WTC11 (cell line): ENCODE measurements at places on chromosomes 7 and 10.

- H3K4me1 ChIP-seq, result peaks cover 16% of the 10 kb centered on the region
- H3K27me3 ChIP-seq, result no peaks in the 10 kb centered on the region
- no peak for DNase-seq
- no peak overlapping the region for H3K27ac ChIP-seq
- H3K36me3 ChIP-seq, result no peaks in the 10 kb centered on the region
Observed at GRCh38 chr10:25334445-25334844, 159.6 kb downstream of the GPR158 start.

DNA sequence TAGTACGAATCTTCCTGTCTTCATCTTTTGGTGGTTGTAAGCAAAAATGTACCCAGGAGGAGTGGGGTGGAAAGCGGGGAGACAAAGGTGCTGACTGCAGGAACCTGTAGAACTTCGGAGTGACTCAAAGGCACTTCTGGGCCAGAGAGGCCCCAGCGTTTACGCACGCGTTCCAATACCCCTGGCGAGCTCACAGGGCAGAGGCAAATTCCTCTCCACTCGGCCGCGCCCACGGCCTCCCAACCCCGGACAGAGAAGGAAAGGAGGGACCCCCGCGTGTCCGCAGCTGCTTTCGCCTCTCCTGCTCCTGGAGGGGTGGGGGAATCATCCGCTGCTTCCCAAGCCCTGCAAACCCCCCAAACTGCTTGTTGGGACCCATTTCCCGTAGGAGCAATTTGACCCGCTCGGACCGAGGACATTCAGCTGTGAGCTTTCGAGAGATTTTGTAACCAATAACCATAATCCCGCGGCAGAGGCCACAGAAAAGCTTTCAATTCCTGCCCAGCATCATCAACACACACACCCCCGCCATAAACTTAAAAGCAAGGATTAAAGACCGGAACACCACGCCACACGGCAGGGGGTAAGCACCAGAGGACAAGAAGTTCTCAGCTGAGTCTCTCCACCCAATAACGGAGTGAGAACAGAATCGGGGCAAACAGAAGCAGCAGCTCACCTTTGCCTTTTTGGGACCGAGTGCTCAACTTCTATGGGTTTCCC lies 2.3 kb downstream of the IGF2BP3 start:
- no peaks in the 10 kb centered on the region for H3K27me3 ChIP-seq
- peak; percentile 53 for DNase-seq
- H3K4me3 ChIP-seq, result peak overlapping the region; percentile 99
- H3K36me3 ChIP-seq, result peaks cover 14% of the 10 kb centered on the region

DNA sequence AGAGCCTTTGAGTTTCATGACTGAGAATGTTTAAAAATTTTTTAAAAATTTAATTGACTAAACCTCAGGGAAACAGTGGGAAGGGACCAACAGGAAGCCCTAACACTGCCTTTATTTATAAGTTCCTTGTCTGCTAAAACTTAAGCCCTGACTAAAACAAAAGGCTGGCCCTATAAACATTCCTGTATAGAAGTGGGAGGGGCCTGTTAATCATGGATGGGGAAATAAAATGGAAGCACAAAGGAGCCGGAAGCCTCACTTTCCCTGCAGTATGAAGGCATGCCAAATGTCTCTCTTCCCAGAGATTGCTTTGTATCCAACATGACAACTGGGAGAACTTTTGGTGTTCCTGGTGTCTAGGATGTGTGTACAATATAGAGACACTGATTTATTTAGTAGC lies 66.0 kb downstream of the VPS50 start:
- no peak for DNase-seq
- H3K27ac ChIP-seq, result no peak overlapping the region
- no peaks in the 10 kb centered on the region for H3K36me3 ChIP-seq
- H3K4me3 ChIP-seq, result no peak overlapping the region

GRCh38 chr7:35714862-35715261 lies 19.9 kb upstream of the HERPUD2 start:
- H3K27ac ChIP-seq, result no peak overlapping the region
- peaks cover 8% of the 10 kb centered on the region for H3K4me1 ChIP-seq
- no peaks in the 10 kb centered on the region; the same call in 1 of the 2 replicates for H3K27me3 ChIP-seq
- no peak for DNase-seq
- H3K4me3 ChIP-seq, result no peak overlapping the region
- no peaks in the 10 kb centered on the region for H3K36me3 ChIP-seq

GRCh38 chr7:130872756-130873448 lies 138.9 kb upstream of the KLF14 start:
- no peak overlapping the region for H3K4me3 ChIP-seq
- no peak overlapping the region for H3K27ac ChIP-seq
- no peak for DNase-seq
- no peaks in the 10 kb centered on the region for H3K36me3 ChIP-seq
- H3K4me1 ChIP-seq, result peaks cover 29% of the 10 kb centered on the region

GRCh38 chr10:44391981-44392380 lies 7.1 kb upstream of the CXCL12 start:
- H3K4me3 ChIP-seq, result no peak overlapping the region
- peaks cover 19% of the 10 kb centered on the region for H3K27me3 ChIP-seq
- no peak for DNase-seq
- H3K27ac ChIP-seq, result no peak overlapping the region
- no peaks in the 10 kb centered on the region for H3K36me3 ChIP-seq

DNA sequence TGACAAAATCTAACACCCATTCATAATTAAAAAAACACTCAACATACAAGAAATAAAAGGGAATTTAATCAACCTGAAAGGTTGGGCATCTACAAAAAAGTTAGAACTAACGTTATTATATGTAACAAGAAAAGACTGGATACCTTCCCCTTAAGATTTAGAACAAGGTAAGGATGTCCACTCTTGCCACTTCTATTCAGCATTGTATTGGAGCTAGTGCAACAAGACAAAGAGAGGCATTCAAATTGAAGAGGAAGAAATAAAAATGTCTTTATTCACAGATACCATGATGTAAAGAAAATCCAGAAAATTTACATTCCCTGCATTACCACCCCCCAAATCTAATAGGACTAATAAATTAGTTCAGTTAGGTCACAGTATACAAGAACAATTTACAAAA lies 18.3 kb downstream of the FAM149B1 start:
- H3K36me3 ChIP-seq, result peaks cover 13% of the 10 kb centered on the region
- H3K27ac ChIP-seq, result no peak overlapping the region
- no peaks in the 10 kb centered on the region for H3K27me3 ChIP-seq
- no peaks in the 10 kb centered on the region for H3K4me1 ChIP-seq

- H3K27me3 ChIP-seq, result no peaks in the 10 kb centered on the region
- H3K4me3 ChIP-seq, result no peak overlapping the region
- H3K4me1 ChIP-seq, result peaks cover 40% of the 10 kb centered on the region
- no peak for DNase-seq
Observed at GRCh38 chr7:55517191-55517633, 55.1 kb downstream of the VOPP1 start.

DNA sequence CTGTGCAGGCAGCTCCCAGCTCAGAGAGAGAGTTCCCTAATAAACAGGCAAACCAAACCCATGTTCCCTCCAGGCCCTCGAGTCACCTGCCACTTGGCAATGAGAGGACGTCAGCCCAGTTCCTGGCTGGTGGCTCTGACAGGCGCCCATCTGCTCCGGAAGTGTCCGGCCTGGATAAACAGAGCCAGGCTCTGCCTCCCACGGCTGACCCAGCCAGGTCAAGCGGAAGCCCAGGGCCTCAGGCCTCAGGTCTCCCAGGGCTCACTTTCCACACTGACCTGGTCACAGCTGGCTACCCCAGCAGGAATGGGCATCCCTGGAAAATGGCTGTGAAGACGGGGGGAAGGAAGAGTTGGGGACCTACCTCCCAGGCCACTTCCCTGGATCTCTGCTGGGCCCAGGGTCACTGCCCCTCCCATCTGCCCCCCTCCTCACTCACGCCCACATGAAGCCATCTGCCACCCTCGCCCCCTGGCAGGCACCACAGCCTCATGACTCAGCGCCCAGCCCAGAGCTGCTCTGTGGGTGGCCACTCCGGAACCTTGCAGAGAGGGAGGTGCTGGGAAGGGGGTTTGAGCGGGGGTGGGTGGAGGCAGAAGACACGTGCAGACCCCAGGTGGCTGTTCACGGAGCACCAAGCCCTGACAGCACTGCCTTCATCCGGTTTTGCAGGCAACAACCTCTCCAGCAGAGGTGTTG lies 37.4 kb upstream of the DUSP5 start:
- peaks cover 16% of the 10 kb centered on the region for H3K4me1 ChIP-seq
- no peak overlapping the region for H3K4me3 ChIP-seq
- no peaks in the 10 kb centered on the region; the same call in none of the 2 replicates for H3K27me3 ChIP-seq
- no peak overlapping the region for H3K27ac ChIP-seq
- no peak for DNase-seq
- no peaks in the 10 kb centered on the region for H3K36me3 ChIP-seq

- no peak for DNase-seq
- H3K4me3 ChIP-seq, result no peak overlapping the region
- H3K36me3 ChIP-seq, result 0 out of 2 replicates have a peak, but pooled peaks cover 3% of the 10 kb centered on the region
- H3K27me3 ChIP-seq, result no peaks in the 10 kb centered on the region
- H3K4me1 ChIP-seq, result peaks cover 46% of the 10 kb centered on the region
Observed at GRCh38 chr10:71228875-71229675, 16.7 kb downstream of the UNC5B start.

- no peaks in the 10 kb centered on the region for H3K4me1 ChIP-seq
- no peak overlapping the region for H3K27ac ChIP-seq
- peaks cover 68% of the 10 kb centered on the region for H3K36me3 ChIP-seq
- peaks cover 7% of the 10 kb centered on the region for H3K27me3 ChIP-seq
Observed at GRCh38 chr10:131155876-131156230, 155.7 kb downstream of the TCERG1L start.

DNA sequence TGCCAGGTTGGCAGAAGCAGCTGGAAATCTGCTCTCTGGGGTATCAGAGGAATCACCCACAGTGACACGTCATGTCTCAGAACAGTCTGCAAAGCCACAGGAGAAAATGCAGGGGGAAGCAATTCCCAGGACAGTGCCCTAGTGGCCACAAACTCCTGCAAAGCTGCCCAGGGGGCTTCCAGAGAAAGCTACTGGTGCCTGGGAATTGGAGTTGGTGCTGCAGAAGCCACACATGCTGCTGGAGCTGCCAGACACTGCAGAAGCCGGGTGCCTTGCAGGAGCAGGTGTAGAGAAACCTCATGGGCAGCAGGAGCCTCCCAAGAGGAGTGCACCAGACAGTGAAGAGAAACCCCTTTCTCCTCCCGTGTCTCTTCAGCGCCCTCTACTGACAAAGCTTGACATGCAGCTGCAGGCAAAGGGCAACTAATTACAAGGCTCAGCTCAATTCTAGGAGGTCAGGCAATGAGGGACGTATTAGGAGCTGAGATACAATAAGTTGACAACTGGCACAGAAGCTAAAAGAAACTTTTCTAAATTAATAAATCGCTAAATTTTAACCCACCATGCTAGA lies 30.2 kb upstream of the NUB1 start:
- no peaks in the 10 kb centered on the region for H3K27me3 ChIP-seq
- H3K36me3 ChIP-seq, result peaks cover 3% of the 10 kb centered on the region; the same call in 1 of the 2 replicates
- H3K4me3 ChIP-seq, result no peak overlapping the region
- H3K4me1 ChIP-seq, result no peaks in the 10 kb centered on the region
- H3K27ac ChIP-seq, result no peak overlapping the region
- DNase-seq, result peak; percentile 60

DNA sequence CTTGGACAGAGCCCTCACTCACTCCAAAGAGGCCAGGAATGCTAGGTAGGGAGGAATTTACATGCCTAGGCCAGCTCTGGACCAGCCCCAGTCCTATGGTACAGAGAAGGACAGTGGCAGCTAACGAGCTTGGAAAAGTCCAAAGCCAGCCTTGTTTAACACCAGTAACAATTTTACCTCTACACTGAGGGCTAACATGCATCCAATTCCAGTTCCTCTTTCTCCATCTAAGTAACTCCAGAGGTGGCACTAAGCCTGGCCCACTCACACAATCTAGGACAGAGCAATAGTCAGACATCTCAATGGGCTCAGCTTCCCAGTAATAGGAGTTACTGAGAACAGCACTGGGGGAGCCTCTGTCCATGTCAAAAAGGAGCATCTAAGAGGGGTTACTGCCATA lies 5.7 kb upstream of the LCOR start:
- H3K4me3 ChIP-seq, result no peak overlapping the region
- peaks cover 12% of the 10 kb centered on the region for H3K4me1 ChIP-seq
- H3K27me3 ChIP-seq, result peaks cover 15% of the 10 kb centered on the region
- DNase-seq, result no peak
- no peak overlapping the region for H3K27ac ChIP-seq

- peaks cover 6% of the 10 kb centered on the region for H3K36me3 ChIP-seq
- peaks cover 13% of the 10 kb centered on the region for H3K4me1 ChIP-seq
- H3K4me3 ChIP-seq, result no peak overlapping the region
- H3K27me3 ChIP-seq, result no peaks in the 10 kb centered on the region
- peak; percentile 66 for DNase-seq
Observed at GRCh38 chr7:105589356-105590077, 8.2 kb upstream of the EFCAB10 start.

DNA sequence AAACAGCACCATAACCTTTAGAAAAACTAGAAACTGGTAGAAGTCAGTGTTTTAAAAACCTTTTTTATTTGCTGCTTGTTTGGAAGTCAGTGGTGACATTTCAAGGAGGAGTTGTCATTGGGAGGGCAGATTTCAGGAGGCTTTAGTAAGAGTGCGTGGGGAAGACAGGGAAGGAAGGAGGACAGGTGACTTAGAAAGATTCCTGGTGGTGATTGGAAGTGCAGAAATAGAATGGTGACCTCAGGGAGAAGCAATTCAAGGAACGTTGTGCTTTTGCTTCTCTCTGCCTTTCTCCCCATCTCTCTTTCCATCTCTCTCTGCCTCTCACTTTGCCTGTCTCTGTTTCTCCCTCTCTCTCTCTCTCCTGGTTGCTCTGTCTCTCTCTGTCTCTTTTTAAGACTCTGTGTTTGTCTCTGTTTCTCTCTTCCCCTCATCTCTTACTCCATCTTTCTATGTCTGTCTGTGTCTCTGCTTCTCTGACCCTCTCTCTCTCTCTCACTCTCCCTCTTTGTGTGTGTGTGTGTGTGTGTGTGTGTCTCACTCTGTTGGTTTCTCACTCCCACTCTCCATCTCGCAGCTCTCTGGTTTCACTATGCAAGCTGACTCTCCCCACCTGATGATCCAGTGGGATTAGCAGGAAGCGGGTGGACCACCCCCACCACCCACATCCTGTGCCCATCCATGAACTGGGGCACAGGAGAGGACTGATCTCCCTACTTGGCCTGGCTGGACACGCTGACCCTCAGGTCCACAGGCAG lies 10.9 kb upstream of the PFKP start:
- 0 out of 2 replicates have a peak, but pooled peaks cover 3% of the 10 kb centered on the region for H3K36me3 ChIP-seq
- no peak overlapping the region for H3K27ac ChIP-seq
- H3K27me3 ChIP-seq, result peaks cover 28% of the 10 kb centered on the region
- no peak for DNase-seq
- peaks cover 25% of the 10 kb centered on the region for H3K4me1 ChIP-seq

DNA sequence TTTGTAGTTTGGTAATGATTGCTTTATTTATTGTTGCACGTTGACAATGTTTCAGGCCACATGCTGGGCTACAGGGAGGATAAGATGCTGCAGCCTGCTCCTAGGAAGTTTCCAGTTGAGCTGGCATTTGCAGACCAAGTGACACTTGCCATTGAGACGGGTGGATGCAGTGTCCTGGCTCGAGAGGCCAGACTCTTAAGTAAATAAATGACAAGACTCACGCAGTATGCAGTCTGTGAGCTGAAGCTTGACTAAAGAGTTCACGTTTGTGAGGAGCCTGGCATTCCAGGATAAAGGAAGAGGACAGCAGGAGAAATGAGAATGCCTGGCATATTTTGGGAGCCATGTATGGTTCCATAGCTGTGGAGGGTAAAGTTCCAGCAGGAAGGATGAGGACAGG lies 105.8 kb downstream of the BAMBI start:
- H3K36me3 ChIP-seq, result no peaks in the 10 kb centered on the region
- peaks cover 16% of the 10 kb centered on the region for H3K4me1 ChIP-seq
- no peak overlapping the region for H3K27ac ChIP-seq
- no peak overlapping the region for H3K4me3 ChIP-seq
- no peak for DNase-seq
